ENCODE measurements at places on chromosomes 6 and 20.

DNA sequence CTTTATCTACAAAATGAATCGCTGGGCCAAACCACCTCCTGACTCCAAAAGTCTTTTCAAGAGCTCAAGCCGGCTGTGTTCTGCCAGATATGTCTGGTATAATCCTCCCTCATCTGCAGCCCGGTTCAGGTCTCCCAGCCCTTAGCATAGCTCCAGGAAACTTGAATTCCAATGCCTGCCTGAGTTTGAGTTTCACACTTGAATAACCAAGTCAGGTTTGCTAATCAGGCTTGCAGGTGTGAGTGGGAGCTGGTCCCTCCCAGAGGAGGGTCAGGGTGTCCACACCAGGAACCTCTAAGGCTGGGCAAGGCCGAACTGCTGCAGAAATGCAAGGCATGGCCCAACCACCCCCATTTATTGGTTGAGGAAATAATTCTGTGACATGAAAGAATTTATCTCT lies 96.6 kb downstream of the TMEM242 start:
- no peak for DNase-seq

DNA sequence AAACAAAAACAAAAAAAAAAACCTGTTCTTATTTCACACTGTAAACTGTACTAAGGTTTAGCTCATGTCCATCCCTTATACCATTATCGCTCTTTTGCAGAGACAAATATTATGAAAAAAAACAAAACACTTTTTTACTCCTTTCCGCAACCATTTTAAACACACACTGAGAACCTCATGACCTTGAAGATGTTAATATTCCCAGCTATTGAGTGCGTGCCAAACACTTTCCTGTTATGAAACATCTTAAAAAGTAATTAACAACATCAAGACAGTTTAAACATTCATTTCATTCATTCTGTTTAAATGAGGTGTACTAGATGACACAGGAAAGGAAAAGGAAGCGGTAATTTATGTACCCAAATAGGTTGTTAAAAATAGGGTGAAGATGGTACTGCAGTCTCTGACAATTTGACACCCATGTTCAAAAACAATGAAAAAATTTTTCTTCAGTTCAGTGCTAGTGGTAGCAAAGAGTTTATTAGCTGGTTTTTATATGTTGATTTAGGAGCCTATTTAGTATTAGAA lies 3.9 kb upstream of the ARHGAP18 start:
- no peak for DNase-seq

DNA sequence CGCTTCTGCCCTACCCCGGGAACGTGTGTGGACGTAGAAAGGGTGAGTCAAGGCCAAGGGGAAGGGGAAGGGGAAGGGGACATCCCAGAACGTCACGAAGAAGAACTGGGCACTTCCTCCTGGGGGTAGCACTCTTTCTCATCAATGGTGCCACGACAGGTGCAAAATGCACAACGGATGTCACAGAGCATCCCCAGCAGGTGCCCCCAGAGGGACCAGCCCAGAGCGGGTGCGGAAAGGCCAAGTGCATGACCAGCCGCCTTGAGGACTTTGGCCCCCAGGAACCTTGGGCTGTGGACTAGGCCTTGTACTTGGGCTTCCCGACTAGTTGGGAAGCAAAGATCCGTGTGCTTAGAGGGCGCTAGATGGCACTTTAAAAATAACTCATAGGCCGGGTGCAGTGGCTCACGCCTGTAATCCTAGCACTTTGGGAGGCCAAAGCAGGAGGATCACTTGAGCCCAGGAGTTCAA lies 12.1 kb upstream of the SRC start:
- DNase-seq, result no peak

DNA sequence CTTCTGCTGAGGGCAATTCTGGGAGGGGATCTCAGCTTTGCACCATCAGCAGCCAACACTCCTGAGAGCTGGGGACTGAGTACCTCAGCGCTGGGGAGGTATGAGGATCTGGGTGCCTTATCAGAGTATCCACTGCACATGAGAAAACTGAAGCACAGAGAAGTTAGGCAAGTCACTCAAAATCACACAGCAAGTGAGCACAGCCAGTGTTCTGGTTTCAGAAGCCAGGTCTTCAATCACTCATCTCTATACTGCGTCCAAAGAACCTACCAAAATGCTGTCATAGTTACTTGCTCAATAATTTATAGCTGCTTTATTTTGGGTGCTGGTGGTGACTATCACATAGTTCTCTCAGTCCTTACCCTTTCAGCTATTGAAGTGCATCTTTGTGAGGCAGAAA lies 5.0 kb downstream of the ADTRP start:
- DNase-seq, result no peak

DNA sequence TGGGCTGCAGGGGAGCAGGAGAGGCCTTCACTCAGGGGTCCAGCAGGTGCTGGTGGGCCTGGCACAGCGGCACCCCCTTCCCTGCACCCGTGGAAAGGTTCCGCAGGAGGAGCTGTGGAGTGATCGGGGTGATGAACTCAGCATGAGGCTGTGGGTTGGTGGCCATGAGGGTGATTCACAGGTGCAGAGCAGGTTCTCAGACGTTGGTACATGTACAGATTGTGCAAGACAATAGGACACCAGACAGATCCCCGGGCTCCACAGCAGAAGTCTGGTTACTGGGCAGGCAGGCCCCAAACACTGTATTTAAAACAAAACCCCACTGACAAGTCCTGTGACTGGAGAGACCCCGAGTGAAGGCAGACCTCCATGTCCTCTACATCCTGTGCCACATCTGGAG lies 151.6 kb upstream of the CDH4 start:
- no peak for DNase-seq

DNA sequence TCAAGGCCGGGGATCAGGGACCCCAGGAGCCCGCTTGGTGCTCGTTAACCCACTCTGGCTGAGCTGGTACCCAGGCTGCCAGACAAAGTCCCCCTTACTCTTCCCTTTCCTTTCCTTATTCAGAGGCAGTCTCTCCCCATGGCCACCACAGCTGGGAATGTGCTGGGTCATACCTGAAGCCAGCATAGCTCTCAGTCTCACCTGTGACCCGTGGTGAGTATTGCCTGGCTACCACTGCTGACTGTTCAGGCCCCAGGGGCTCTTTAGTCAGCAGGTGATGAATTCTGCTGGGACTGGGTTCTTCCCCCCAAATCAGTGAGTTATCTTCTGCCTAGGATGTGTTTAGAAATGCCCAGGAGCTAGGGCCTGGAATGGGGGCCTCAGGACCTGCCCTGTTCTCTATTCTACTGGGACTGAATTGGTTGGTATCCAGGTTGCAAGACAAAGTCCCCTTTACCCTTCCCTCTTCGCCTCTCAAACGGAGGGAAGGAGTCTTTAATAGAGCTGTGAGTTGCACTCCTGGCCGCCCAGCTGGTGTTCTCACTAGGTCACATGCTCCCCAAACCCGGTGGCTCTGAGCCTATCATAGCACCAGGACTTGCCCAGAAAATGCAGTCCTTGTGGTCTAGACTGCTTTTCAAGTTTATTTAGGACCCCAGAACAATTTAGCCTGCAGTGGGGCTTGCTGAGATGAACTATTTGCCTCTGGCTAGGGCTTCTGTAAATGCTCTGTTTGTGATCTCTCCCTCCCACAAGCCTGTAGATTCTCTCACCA lies 64.6 kb downstream of the MYO6 start:
- no peak for DNase-seq

- no peak for DNase-seq
Observed at GRCh38 chr6:137698636-137699030, 168.4 kb upstream of the TNFAIP3 start.

- DNase-seq, result no peak
Observed at GRCh38 chr6:57822896-57823358, 505.5 kb downstream of the PRIM2 start.

- no peak for DNase-seq
Observed at GRCh38 chr6:116507324-116507723, 4.1 kb upstream of the CALHM5 start.

DNA sequence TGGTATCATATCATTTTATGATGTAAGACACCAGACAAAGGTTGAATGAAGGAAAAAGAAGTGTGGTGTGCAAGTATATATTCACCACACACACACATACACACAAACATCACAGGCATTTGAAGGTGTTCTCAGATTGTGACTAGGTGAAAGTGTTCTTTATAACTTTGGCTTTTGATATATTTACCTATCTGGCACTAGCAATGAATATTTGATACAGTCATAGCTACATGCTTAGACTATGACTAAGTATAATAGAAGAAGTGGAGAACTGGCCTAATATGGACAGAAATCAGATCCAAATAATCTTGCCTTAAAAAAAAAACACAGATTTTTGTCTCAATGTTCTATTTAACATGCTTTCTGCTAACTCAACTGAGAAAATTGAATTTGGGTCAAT lies 809.9 kb downstream of the KIF16B start:
- DNase-seq, result no peak

DNA sequence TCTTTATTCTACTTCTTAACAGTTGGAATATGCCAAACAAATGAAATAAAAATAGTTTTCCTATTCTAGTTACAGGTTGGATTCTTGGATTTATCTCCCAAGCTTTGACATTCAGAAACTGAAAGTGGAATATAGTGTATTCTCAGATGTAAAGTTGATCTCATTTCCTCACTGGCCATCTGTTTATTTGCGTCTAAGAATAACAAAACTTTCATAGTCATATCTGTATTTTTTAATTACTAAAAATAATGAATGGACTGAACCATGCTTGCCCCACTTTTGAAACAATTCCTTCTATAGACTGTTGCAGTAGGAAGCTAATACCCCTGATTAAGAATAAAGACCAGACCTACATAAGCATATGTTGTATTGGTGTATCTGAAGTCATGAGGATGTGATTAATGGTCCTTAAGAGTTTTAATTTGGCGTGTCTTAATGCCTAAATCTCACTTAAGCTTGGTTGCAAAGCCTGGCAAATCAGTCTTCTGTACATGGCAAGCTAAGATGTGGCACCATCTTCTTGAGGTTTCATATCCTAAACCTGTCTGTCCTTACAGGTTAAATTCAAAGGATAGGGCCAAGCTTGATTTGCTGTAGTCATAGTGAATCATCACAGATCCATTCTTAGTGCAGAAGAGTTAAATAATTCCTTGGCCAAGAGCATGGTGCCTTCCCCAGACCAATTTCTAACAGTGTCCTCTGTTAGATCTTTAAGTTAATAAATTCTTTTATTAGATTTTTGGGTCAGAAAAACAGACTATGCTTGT lies 58.9 kb downstream of the FOXO3 start:
- DNase-seq, result no peak

- DNase-seq, result no peak
Observed at GRCh38 chr6:109053336-109053735, 41.3 kb downstream of the SESN1 start.
